AML-193 (cell line): ENCODE measurements at places on chromosomes 4 and X.
A peak's percentile ranks its signal among the peaks of the same experiment; 100 is the strongest.

DNA sequence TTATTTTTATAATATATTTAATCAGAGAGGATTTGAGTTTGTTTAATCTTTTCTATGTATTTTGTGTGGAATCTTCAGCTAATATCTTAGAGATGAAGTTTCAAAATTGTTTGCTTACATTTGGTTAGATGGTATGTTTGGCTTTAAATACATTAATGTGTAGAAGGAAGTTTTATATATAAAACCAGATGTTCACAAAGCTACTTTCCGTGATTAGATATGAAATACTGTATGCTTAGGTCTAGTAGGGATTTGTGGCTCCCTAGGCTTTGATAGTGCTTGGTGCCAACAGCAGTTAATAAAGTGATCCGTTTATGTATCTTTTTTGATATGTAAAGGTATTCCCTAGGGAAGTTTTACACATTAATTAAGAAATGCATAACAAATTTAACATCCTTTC, 223.0 kb downstream of the ARHGAP10 start:
- no peak for DNase-seq

GRCh38 chrX:13123857-13124345, 79.5 kb upstream of the FAM9C start:
- no peak for DNase-seq

DNA sequence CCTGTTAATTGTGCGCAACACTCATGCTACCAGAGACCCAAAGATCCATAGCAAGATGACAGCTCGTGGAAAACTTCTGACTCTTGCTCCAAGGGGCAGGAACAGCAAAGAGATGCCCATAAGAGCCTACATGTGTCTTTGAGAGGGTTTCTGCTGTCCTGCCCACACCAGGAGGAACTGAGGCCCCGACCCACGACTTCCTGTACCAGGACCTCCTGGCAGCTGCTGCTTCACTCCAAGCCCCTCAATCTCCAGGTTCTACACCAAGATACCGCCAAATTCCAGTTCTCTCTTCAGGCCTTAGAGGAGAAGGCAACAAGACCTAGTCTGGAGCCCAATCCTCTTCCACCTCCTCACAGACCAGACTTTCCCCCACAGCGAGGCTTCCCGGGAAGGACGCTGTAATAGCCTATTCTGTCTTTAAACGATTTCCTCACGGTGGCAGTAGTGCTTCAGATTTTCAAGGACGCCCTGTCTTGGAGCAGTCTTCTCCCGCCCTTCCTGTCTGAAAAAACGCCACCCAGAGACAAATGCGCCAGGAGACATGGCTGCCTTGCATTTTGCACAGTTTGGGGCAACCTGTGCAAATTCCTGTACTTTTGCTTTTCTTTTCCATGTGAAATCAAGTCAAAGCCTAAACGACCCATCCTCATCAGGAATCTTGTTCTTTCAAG, 230.2 kb upstream of the STK26 start:
- DNase-seq, result no peak

DNA sequence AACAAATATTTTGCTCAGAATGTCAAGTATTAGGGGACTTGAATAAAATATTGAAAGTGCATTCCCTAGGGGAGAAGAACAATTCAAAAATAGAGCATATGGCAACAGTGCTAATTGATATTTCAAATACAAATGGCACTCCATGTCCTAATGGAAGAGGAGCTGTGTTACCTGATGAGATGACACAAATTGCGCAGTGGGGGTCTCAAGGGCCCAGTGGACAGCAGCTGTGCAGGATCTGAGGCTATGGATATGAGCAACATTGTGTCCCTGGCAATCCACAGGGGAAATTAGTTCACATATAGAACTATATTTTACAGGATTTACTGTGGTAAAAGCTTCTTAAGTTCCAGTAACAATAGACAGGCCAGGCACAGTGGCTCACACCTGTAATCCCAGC, 17.4 kb upstream of the USP46 start:
- DNase-seq, result no peak

GRCh38 chr4:94715726-94716125, 42.0 kb upstream of the BMPR1B start:
- no peak for DNase-seq

- DNase-seq, result no peak
Observed at GRCh38 chr4:74546057-74546456, 101.1 kb downstream of the AREG start.

DNA sequence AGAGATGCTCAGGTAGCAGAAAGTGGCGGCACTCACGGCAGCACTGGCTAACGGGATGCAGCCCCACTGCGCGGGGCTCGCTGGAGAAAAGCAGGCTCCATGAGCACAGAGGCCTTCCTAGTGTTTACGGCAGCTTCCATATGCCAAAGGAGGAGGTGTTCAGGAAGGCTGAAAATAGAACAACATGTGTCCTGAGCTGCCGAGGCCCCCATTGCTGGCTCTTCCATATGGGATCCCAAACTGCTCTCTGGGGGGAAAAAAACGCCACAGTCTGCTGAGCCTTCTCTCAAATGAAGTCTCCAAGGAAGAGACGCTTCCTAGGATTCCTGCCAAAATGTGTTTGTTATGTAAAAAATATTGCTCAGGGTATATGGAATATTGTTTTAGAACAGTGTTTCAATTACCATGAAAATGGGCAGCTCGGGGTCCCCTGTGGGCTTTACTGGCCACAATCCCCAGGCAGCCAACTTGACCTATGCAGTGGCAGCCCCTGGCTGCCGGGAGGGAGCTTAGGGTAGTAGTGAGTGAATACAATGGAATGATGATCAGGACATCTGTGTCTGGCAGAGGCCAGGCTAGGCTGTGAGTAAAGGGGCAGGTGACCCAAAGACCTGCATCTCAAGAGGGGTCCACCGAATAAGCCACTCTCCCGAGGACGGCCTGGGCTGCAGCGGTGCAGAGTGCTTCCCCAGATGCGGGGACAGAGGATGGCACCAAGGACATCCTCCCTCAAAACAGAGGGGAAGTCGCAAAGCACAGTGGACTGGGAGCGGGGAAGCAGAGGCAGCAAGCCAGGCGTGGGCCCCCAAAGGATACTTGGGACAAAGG, 170.1 kb downstream of the AFAP1 start:
- no peak for DNase-seq

DNA sequence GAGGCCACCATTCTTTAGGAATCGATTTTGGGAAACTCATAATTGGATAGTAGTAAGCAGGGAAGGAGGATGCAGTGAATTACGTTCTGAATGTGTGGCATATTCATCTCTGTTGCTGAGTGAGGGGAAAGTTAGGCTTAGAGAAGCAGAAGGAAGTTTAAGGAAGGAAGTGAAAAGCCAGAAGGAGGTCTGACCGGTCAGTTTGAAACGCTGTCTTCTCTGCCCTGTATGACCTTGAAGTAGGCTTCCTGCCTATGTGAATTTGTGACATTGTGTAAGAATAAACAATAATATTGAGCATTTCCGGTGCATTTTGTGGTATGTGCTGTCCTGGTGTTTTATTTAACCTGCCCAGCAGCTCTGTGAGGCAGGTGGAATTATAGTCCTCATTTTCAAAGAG, 67.3 kb downstream of the PDLIM5 start:
- DNase-seq, result peak; percentile 69

DNA sequence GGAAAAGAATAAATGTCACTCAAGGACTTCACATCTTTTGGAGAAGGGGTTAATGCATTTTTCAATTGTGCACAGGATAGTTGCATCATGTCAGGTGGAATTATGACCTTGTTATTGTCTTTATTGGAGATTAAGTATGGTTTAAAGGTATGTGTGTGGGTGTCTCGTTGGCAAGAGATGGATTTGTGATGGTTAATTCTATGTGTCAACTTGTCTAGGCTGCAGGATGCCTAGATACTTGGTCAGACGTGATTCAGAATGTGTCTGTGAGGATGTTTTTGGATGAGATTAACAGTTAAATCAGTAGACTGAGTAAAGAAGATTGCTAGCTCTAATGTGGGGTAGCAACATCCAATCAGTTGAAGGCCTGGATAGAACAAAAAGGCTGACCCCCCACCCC, 42.2 kb upstream of the HSD17B10 start:
- DNase-seq, result no peak

DNA sequence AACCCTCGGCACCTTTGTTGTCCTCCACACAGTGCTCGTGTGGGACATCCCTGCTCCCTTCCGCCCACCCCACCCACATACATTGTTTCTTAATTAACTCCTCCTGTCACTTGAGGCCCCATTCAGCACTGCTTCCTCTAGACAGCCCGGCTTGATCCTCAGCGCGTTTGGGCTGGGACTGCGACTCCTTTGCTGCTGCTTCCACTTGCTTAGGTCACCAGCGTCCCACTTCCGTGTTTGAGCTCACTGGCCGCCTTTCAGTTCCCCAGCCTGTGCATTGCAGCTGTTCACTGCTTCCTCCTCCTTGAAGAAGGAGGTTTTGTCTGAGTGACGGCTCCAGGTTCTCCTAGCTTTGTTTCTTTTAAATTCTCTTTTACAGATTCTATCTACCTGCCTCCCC, 16.1 kb downstream of the RNF4 start:
- peak; percentile 94 for DNase-seq

DNA sequence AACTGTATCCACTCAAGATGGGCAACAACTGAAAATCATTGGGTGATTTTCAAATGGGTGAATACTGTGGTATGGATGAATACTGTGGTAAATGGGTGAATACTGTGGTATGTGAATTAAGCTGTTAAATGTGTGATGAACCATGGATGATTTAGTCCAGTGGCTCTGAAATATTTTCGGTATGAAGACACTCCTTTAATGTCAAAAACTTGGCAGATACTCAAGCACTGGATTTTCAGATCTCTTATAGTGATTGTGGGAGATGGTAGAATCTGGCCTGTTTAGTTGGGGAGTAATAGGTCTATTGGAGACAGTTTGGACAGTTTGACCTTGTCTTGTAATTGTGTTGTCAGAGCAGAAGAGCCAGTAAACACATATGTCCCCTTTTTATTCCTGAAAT, 45.7 kb downstream of the SSX7 start:
- no peak for DNase-seq

GRCh38 chr4:144985531-144985930, 112.5 kb downstream of the ANAPC10 start:
- no peak for DNase-seq

GRCh38 chrX:40154250-40154852, 56.6 kb upstream of the BCOR start:
- no peak for DNase-seq

- no peak for DNase-seq
Observed at GRCh38 chr4:3451956-3452355, 10.2 kb downstream of the HGFAC start.

- peak; percentile 48 for DNase-seq
Observed at GRCh38 chrX:130110379-130111219, at the start of gene ELF4. Gene ELF4 (minus strand): TSS chrX:130110497. CDS start chrX:130081330, 29,167 bp downstream.

GRCh38 chr4:24559032-24559821, 25.1 kb downstream of the DHX15 start:
- DNase-seq, result no peak

DNA sequence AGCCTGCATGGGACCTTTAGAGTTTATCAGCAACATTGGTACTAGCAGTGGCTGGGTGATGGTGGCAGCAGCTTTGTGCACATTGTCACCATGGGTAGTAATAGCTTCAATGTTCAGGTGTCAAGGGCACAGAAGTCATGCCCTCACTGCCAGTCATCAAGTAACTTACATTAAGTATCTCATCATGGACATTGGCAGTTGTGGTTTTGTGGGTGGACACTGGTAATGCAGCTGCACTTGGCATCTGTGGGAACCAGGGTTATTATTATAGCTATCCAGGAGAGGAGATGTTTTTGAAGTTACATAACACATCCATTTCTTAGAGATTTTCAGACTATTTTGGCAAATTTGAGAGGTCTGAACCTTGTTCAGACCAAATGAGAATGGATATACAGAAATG, 243.2 kb upstream of the NOCT start:
- no peak for DNase-seq

DNA sequence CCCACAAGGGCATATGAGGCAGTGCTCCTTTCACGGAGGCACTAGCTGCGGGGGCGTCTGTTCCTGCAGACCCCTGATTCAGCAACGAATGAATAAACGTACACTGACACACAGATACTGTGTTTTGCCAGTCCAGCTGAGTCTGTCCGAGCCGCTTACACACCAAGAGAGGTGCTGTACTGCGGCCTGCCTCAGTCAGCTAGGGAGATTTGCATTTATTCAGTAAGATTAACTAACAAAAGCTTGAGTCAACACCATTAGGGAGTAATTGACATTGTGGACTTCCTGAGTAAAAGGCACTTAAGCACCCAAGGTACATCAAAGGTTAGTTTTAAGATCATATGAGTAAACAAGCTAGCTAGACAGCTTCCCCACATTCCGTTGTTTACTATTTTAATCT, 31.0 kb upstream of the BEX4 start:
- no peak for DNase-seq
